ENCODE measurements at places on chromosomes 16 and 17.
A peak's percentile ranks its signal among the peaks of the same experiment; 100 is the strongest.

- no peak for DNase-seq
Measured at GRCh38 chr17:40157973-40158372, 17.6 kb downstream of the CASC3 start.

- no peak for DNase-seq
Measured at GRCh38 chr16:914440-914839, 56.3 kb downstream of the LMF1 start.

- DNase-seq: no peak
Measured at GRCh38 chr16:3118846-3119245, 6.5 kb downstream of the ZNF205 start.

- no peak for DNase-seq
Measured at GRCh38 chr16:84314373-84314772, 19.7 kb downstream of the WFDC1 start.

DNA sequence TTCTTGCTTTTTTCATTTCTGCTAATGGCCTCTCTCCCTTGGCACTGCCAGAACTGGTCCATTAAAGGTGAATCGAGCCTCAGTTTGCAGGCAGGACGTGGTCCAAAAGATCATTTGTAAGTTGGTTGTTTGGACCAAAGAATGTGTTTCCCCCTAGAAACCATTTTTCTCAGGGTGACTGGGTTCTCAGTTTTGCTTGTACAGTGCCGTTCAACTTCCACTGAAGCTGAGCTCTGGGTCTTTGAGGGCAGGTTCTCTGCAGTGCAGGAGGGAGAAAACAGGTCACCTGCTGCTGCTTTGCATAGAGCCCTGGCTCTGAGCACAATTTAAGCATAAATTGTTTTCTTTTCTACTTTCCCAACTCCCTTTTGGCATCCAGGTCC is 9.0 kb upstream of the AMZ2 start:
- DNase-seq: no peak

- DNase-seq: peak; percentile 69
Measured at GRCh38 chr17:3002538-3003295, 60.7 kb downstream of the OR1D5 start.

GRCh38 chr17:65170839-65171238 is 33.7 kb downstream of the RGS9 start:
- DNase-seq: no peak

DNA sequence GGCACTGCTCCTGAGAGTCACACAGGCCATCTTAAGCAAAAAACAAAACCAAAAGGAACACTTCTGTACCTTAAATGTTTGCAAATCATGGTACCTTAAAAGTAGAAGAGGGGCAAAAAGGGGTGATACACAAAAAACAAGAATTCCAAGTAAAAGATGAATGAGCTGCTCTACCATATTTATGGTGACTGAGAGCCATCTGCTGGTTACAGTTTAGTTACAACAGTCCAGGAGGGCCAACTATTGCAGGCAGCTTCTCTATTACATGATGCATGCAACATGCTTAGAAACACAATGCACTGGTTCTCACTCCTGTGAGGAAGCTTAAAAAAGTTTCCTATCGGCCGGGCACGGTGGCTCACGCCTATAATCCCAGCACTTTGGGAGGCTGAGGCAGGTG is 53.5 kb downstream of the STX8 start:
- DNase-seq: no peak

GRCh38 chr16:89256651-89257254 is 39.2 kb downstream of the ZNF778 start:
- DNase-seq: peak; percentile 37

DNA sequence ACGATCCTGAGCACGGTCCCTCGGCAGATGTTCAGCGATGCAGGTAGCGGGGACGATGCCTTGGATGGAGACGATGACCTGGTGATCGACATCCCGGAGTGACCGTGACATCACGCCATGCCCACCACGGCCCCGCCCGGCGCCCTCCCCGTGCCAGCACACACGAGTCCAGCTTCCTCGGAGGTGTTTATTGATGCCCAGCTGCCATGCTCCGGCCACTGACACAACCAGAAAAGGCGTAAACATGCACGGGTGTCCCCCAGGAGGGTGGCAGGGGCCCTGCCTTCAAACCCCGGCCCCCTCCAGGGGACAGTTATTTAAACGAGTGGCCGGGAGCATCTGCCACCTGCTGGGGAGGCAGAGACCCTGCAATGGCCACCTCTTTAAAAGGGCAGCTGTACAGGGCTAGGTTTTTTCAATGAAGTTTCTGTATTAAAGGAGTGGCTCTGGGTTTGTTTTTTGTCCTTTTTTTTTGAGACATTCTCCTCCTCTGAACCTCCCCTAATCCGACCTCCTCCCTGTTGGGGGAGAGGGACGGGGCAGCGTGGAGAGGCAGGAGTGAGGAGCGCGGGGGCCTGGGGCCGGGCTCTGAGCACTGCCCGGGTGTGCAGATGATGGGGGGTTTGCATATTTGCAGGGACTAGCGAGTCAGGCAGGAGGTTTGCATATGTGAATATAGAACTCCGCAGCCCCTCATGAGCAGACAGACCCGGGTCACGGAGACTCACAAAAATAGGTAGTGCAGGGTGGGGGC is 5.3 kb downstream of the DOC2A start:
- DNase-seq: peak; percentile 41

DNA sequence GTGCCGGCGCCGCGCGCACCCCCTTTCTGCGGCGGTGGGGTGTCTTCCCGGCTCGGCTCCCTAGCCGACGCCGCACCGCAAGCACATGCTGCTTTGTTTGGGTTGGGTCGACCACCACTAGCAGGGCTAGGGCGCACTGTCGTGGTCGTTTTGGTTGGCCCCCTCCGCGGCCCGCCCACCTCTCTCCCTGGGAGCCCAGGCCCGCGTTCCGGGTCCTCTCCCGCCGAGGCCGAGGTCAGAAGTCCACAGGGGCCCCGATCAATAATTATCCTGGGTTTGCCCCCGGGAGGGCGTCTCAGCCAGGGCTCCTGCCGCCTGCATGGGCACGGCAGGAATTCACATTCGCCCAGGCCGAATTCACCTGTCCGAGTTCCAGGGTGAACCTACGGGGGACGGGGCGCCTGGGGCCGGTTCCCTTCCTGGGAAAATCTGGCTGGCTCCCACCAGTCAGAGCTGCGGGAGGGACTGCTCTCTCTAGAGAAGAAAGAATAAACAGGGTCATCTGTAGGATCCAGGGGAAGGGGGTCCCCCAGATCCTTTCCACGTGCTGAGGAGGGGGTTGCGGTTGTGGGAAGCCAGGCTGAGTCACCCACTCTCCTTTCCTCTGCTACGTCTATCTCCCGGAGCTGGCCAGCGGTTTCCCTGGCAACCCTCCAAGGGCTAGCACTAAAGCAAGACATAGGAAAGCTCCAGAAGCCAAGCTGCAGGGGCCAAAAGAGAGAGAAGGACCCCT is 584 bp upstream of the STAT5B start:
- DNase-seq: no peak

DNA sequence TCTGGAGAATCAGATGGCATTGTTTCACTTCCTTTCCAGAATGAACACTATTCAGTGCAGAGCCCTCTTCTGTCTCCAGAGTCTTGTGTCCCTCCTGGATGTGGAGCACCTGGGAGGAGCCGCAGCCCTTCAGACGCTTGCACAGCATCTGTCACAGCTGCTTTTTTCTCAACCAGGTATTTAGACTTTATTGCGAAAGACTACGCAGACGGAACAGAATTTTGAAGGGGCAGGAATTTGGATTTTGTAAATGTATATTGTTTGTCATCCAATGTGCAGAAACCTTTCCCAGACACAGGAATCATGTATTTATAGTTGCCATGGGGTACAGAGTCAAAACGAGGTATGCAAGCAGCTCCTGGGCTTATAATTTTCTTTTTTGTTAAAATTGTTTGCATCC is 20.4 kb downstream of the HEATR3 start:
- DNase-seq: no peak

GRCh38 chr16:55257966-55258613 is 65.9 kb upstream of the IRX6 start:
- DNase-seq: no peak

DNA sequence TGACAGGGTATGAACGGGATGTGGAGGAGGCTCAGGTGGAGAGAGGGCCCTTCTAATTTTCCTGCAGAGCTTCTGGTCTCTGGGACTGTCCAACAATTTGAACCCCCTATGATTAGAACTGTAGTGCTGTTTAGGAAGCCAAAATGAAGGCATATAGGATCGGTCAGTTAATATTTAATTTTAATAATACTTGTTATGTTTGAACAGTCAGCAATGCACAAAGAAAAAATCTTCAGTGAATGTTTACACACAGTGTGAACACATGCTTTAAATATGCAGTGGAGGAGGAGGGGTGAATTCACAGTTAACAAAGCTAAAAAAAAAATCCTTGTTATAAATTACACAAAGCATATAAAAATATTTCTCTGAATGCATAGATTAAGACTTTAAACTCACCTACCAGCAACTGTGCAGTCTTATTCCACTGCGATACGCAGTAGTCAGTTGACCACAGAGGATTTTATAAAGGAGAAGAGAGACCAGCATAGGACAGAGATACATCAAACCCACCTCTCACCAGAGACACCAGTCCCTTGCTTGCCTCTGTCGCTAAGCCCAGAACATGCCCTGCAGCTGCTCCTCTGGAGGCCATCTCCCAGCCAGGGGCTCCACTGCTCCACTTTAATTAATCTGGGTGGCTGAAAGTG is 14.6 kb downstream of the ANKRD40 start:
- DNase-seq: no peak

GRCh38 chr17:21363776-21364642 is 12.1 kb upstream of the KCNJ12 start:
- no peak for DNase-seq

GRCh38 chr17:7835814-7836595 is 2.0 kb downstream of the KDM6B start:
- peak; percentile 84 for DNase-seq

GRCh38 chr16:74667255-74667700 is 601 bp upstream of the RFWD3 start:
- DNase-seq: peak; percentile 20

- no peak for DNase-seq
Measured at GRCh38 chr17:27808628-27809027, 8.3 kb upstream of the NOS2 start.

DNA sequence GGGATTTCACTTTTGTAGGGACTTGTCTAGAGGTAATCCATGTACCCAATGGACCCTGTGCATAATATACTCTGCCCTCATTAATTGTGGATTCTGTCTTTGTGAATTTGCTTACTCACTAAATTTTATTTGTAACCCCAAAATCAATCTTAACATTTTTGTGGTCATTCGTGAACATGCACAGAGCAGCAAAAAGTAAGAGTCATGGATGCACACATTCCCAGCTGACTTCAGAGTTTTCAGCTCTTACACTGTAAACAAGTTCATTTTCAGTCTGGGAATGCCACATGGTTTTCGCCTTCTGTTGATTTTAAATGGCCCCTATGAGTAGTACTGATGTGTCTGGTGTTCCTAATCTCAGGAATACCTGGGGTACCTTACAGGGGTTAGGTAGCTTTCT is 24.3 kb downstream of the TAC4 start:
- DNase-seq: no peak

DNA sequence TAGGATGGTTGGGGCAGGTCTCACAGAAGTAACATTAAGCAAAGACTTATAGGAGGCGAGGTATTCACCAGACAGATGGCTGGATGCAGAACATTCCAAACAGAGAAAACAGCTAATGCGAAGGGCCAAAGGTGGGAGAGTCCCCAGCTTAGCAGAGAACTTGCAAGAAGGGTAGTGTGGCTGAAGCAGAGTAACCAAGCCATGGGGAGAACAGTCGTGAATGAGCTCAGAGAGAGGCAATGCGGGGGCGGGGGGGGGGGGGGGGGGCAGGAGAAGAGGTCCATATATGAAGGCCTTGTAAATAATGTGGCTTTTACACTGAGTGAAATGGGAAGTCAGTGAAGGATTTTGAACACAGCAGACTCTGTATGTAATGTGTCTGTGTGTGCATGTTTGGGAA is 81.3 kb downstream of the SMG6 start:
- no peak for DNase-seq

- no peak for DNase-seq
Measured at GRCh38 chr17:76695059-76695831, 15.5 kb downstream of the MXRA7 start.

DNA sequence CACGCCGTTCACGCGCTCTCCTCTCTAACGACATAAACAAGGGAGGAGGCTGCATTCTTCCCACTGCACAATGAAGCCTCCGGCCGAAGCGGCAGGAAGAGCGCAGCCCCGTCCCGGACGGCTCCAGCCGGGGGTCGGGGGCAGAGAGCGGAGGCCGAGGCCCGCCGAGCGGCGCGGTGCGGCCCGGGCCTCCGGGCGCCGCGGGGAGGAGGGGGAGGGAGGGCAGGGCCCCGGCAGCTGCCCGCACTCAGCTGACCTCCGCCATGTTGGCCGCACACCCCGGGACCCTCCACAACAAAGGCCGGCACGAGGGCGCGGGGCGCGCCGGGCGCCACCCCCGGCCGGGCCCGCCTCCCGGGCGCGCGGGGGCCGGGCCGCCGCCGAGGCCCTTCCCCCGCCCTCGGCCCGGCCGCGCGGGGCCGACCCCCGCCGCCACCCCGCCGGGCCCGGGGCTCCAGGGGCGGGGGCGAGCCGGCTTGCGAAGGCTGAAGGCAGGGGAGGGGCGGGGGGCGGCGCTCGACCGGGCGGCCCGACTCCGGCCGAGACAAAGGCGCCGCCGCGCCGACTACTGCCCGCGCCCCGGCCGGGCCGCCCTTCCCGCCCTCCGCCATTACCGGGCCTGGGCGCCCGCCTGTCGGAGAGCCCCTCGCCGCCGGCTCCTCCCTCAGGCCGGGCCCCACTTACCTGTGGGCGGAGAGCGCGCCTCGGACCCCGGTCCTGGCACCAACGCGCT is 527 bp downstream of the SIAH1 start:
- peak; percentile 17 for DNase-seq

DNA sequence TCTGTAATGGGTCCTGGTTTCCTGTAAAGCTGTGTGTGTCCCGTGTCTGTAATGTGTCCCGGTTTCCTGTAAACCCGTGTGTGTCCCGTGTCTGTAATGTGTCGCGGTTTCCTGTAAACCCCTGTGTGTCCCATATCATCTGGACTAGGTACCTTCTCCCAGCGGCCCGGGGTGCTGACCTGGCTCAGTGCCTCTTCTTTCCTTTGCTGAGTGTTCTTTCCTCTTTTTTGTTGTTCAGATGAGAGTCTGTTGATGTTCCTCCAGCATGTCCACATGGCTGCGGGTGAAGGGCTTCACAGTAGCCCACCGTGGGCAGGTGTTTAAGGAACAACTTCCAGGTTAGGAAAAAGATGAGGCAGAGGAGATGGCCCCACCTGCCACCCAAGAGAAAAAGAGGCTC is 46.6 kb upstream of the GNG13 start:
- DNase-seq: no peak

- DNase-seq: peak; percentile 49
Measured at GRCh38 chr16:3020604-3021448, 658 bp downstream of the TNFRSF12A start.

- DNase-seq: no peak
Measured at GRCh38 chr17:82752371-82753200, 721 bp downstream of the TBCD start.

DNA sequence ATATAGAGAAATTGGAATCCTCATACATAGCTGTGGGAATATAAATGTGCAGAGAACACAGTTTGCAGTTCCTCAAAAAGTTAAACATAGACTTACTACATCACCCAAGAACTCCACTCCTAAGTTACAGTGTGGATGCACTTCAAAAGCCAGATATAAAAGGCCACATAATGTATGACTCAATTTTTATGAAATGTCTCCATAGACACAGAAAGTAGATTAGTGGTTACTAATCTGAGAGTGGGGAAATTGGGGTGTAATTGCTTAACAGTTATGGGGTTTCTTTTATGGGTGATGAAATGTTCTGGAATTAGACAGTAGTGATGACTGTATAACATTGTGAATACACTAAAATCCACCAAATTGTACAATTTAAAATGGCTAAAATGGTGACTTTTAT is 60.9 kb downstream of the CACNG1 start:
- no peak for DNase-seq
